ENCODE measurements at places on chromosomes 3 and 15.

DNA sequence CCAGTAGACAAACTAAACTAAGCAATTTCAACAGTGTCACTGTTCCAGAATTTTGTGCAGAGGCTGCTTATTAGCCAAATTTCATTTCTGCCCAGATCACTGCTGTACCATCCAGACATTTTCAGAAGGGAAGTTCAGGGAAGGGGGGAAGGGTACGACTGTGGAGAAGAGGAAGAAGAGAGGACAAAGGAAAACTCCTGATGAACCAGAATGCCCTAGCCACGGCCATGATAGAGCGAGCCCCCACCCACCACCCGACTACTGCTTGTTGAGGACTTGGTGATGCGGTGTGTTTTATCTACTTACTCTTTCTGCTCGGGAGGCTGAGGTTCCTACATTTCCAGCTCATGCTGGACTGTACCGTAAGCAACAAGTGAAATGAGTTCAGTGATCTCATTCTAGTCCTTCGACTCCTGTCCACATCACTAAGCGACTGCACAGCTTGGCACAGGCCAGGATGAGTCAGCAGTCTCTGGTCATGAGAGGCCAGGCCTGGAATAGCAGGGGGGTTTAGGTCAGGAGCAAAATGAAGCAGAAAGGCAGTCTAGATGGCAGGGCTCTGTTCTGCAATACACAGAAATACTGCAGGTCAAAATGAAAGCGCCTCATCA is 330.8 kb downstream of the TIGIT start:
- DNase-seq, result peak; percentile 97

- DNase-seq, result no peak
Observed at GRCh38 chr3:89841041-89841440, 733.6 kb downstream of the EPHA3 start.

- no peak for DNase-seq
Observed at GRCh38 chr3:18349197-18349798, 75.8 kb downstream of the SATB1 start.

DNA sequence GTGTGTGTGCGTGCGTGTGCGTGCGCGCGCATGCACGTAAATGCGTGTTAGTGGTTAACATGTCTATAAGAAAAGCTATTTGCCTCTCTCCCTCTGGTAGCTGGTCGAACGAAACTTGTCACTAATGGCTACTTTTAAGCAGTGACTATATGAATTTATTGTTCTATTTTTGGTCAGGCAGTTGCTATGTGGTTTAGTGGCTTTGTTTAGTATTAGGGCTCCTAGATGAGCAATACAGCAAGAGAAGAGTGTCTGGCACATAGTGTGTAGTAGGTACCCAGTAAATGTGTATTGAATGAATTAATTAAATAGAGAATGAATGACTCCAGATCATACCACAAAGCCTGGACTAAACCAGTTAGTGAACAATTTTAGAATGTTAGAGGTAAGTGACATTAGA is 171.6 kb downstream of the PPM1L start:
- DNase-seq, result no peak

DNA sequence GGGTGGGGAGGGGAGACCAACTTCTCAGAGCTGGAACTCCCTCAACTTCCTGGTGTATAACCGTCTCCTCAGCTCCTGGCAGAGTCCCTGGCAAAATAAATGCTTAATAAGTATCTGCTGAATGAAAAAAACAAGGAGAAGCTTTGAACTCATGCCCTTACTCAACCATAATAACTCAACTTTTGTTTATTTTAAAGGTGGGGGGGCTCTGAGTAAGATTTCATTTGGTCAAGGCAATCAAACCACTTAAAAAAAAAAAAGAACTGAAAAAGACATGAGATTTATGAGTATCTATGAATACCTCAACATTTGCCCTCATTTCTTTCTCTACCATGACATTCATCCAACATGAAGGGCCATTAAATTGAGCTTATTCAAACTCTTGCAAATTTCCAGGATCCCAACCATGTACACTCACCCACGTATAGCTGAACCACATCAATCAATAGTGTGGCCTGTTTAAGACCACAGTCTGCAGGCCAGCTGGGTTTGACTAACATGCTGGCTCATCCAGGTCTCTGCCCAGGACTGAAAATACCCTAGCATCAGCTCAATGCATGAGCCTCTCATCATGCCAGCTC is 157.9 kb downstream of the FOXP1 start:
- DNase-seq, result peak; percentile 52

DNA sequence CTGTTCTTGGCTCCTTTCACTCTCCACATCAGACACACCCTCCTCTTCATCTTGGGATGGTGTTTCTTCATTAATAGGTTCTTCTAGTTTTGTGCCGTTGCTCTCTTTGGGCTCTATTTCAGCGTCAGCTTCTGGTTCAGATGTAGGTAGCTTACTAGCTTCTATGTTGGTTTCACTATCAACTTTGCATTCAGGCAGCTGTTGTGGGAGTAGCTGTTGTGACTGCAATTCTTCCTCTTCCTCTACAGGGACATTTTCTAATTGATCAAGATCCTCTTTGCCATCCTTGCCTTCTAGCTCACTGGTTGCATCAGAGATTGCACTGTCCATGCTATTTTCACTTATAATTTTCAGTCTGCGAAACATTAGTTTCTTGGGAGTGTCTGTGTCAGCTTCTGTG is 80.1 kb downstream of the SETD2 start:
- no peak for DNase-seq

DNA sequence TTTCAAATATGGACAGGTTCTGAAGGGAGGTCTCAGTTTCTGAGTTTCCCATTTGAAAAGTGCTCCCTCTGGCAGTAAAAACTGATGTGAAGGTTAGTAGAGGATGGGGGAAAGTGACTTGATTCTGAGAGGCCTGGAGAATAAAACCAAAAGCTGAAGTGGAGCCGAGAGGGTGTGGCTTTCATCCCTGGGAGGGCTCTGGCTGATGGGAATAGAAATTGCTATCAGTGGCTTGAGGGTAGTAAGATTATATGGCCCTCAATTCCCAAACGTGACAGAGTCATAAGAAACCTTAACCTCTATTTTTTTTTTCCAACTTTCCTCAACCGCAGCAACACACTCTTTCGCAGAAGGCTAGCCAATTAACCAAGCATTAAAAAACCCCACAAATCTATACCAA is 185.9 kb downstream of the MEIS2 start:
- no peak for DNase-seq

DNA sequence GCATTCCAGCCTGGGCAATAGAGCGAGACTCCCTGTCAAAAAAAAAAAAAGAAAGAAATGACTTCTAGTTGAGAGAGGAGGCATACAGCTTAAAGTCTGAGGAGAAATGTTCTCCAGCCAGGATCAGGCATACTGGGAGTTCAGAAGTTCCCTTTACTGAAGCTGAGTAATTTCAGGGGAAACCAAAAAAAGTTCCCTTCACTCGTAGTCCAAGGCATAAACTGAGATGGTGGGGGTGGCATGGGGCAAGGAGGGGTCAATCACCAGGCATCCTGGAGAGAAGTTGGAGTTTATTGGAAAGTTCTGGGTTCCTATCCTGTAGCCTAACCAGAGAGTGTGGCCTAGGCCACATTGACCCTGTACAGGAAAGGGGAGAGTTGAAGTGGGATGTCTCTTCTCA is 5.9 kb downstream of the GPX1 start:
- DNase-seq, result no peak

- DNase-seq, result no peak
Observed at GRCh38 chr3:107421170-107421792, 44.0 kb downstream of the CCDC54 start.

DNA sequence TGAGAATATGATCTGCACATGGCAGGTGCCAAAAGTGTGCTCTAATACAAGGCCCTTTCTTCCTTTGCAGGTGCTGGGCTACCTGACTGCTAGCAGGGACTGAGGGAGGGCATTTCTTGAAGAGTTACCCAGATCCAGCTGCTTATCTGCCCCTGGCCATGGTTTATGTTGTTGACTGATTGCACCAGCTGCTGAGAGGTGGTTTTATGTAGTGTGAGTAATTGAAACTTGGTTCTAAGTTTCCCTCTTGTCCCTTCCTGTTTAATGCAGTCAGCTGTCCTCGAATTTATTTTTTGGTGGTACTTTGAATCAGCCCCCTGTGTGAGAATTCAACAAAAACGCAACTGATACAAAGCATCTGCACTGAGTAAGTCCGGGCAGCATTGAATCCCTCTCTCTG is 288.3 kb upstream of the C2CD4B start:
- no peak for DNase-seq

GRCh38 chr15:34729056-34729455 is 25.7 kb downstream of the GJD2 start:
- DNase-seq, result no peak

All from non-pigmented ciliary epithelial cell (primary cell).